Kidney (tissue), 22 donors: ENCODE measurements at places on chromosomes 5 and 9. TPM values are rescaled to one million over a fixed set of nuclear protein-coding genes. Genes with fewer than 3 reads are reported as not detected.

GRCh38 chr5:127848098-127848497 is 144.9 kb downstream of the CCDC192 start:
- no peak for DNase-seq

The PLAC8L1 gene
- not detected for polyA plus RNA-seq

DNA sequence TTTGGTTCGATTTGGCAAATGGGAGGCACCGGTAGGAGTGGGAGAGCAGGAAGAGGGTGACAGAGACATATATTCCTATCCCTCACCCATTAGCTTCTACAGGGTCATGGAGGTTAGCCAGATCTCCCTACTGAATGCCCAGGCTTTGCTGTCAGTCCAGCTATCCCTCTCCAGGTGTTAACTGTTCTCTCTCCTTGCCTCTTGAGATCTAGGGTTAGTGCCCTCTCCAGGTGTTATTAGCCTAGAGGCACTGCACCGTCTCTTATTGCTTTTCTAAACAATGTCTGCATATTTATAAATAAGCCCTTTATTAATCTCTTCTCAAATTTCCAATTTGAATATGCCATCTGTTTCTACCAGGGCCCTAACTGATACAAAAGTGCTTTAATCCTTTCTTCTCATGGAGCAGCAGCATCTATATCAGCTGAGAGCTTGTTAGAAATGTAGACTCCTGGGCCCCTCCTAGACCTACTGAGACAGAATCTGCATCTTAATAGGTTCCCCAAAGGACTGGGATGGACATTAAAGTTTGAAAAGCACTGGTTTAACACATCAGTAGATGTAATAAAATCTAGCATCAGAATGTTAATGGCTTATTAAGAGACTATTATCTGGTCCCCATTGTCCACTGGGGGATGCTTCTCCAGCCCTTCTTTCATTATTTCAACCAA is 322.5 kb upstream of the SLC24A2 start:
- DNase-seq: no peak

- DNase-seq: peak; percentile 82
Measured at GRCh38 chr5:172102913-172103626, 85.0 kb downstream of the STK10 start.

DNA sequence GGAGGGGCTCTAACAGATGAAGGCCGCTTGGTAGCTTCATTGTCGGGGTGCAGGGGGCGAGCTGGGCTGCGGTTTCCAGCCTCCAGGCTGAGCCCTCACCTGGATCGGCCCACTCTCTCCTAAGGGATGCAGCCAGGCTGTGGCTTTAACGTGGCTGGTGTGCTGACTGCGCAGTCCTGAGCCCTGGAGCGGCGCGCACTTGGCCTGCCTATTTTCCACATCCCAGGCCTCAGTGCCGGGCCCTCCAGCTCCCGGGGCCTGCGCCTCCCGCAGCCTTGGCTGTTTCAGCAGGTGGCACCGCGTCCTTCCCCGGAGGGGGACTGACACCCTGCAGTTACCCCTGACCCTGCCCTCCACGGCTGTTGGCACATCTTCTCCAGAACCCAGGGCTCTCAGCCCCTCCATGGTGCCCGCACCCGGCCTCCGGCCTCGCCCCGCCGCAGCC is 1.4 kb downstream of the RNU6ATAC start:
- DNase-seq: no peak

The ARL14EPL gene
- not detected for polyA plus RNA-seq

- no peak for DNase-seq
Measured at GRCh38 chr5:28414619-28415018, 1376.2 kb upstream of the CDH9 start.

GRCh38 chr5:124843596-124843899 is 97.1 kb upstream of the ZNF608 start:
- no peak for DNase-seq

- DNase-seq: no peak
Measured at GRCh38 chr9:82082563-82082962, 94.0 kb downstream of the SPATA31D1 start.

GRCh38 chr5:128596071-128596470 is 58.0 kb upstream of the FBN2 start:
- no peak for DNase-seq

- no peak for DNase-seq
Measured at GRCh38 chr9:125785248-125785751, 38.1 kb downstream of the PBX3 start.

DNA sequence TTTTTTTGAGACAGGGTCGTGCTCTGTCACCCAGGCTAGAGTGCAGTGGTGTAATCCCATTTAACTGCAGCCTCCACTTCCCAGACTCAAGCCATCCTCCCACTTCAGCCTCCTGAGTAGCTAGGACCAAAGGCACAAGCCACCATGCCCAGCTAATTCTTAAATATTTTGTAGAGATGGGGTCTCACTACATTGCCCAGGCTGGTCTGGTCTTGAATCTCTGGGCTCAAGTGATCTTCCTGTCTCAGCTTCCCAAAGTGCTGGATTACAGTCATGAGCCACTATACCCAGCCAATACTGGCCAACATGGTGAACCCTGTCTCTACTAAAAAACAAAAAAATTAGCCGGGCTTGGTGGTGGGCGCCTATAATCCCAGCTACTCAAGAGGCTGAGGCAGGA is 6.8 kb downstream of the DCAF12 start:
- no peak for DNase-seq

The DDX4 gene
- not detected for polyA plus RNA-seq

The IL17B gene
- 4.7 TPM for polyA plus RNA-seq

The CTXN3 gene
- polyA plus RNA-seq: 79.2 TPM

DNA sequence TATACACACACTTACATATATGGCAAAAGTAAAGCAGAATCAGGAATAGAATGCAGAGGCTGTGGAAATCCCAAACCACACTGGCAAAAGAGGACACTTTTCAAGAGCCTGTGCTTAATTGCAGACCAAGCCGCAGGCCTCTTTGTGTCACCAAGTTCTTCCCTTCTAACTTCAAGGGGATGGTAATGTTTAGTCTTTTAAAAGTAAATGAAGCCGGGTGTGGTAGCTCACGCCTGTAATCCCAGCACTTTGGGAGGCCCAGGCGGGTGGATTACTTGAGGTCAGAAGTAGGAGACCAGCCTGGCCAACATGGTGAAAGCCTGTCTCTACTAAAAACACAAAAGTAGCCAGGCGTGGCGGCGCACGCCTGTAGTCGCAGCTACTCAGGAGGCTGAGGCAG is 28.7 kb downstream of the ROR2 start:
- DNase-seq: peak; percentile 16

GRCh38 chr5:120446068-120446492 is 18.0 kb upstream of the PRR16 start:
- DNase-seq: peak; percentile 28

DNA sequence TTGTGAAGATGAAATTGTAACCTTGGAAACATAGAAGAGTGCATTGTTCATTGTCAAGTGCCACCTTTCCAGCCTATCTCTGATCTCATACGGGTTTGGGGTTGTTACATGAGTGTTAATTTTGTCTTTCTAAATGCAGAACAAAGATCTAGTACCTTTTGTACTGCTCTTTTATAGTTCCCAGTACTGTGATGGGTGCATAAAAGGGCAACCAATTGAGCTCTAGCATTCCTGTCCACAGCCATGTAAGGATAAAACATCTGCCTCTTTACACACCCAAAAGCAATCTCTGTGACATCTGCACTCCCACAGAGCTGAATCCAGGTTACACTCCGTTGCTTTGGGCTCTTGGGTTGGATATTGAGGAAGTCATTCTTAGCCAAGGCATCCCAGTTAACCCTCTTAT is 255.2 kb downstream of the SGCD start:
- DNase-seq: no peak

GRCh38 chr5:172683645-172684471 is 42.8 kb downstream of the NEURL1B start:
- peak; percentile 79 for DNase-seq

DNA sequence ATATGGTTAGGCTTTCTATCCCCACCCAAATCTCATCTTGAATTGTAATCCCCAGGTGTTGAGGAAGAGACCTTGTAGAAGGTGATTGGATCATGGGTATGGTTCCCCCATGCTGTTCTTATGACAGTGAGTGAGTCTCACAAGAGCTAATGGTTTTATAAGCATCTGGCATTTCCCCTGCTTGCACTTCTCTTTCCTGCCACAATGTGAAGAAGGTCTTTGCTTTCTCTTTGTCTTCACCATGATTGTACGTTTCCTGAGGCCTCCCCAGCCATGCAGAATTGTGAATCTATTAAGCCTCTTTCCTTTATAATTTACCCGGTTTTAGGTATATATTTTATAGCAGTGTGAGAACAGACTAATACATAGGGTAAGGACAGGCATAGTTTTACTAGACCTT is 334.5 kb downstream of the TLR4 start:
- DNase-seq: no peak

GRCh38 chr5:820245-820644 is 30.5 kb downstream of the ZDHHC11 start:
- DNase-seq: no peak
